ENCODE measurements at places on chromosomes 12 and 14. TPM values are rescaled to one million over a fixed set of nuclear protein-coding genes. Genes with fewer than 3 reads are reported as not detected.

DTX1 gene
- 0.26 TPM for total RNA-seq

CCDC88C gene
- total RNA-seq, result 0.17 TPM

DPY19L2 gene
- 4.4 TPM for total RNA-seq

IL31 gene
- total RNA-seq, result not detected

- DNase-seq, result no peak
- peaks cover 2% of the 10 kb centered on the region for H3K4me1 ChIP-seq
- no peak overlapping the region for H3K4me3 ChIP-seq
Observed at GRCh38 chr12:3204143-3204542, 127.0 kb downstream of the TSPAN9 start.

DNA sequence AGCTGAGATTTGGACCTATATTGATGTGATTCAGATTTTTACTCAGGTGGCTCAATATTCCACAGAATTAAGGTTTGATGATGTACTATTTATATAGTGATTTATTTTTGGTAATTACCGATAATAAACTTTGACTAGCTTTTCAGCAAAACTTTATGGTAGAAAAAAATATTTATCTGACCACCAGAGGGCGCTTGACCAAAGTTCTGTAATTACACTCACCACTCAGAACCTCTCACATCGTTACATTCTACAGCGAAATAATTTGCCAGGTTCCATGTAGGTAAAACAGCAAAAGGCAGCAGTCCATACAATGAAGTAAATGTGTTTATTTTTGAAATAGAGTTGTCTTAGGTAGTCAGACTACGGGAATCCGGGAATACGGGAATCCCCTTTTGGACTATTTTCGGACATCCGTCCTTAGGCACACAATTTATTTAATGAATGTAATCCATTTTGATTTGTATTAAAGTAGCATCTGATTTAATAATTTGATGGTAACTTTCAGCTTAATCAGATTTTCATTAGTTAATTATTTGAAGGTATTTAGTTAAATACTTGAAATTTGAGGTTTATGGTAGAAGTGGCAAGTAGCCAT lies 143.0 kb upstream of the DDHD1 start:
- no peak overlapping the region for H3K27ac ChIP-seq
- no peaks in the 10 kb centered on the region for H3K27me3 ChIP-seq
- no peaks in the 10 kb centered on the region for H3K36me3 ChIP-seq
- DNase-seq, result peak; percentile 37

DNA sequence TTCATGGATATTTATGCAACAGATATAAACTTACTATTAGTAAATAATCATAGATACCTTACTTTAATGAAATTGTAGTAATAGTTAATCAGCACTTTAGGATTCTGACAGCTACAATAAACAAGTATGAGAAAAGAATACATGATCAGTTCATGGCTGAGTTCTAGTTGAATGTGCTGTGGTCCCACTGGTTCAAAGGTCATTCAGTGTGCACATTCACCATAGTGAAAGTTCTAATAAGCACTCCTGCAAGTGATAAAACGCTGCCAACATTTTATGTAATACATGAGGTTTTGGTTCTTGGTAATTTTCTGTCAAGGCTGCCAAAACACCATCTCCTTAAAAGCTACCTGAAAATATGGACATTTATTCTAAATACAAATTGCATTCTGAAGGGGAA lies 92.6 kb downstream of the NUMB start:
- no peak overlapping the region for H3K4me3 ChIP-seq
- no peak overlapping the region for H3K27ac ChIP-seq
- H3K27me3 ChIP-seq, result no peaks in the 10 kb centered on the region

GRCh38 chr14:93103392-93104080 lies 12.2 kb downstream of the ITPK1 start:
- no peak for DNase-seq
- no peaks in the 10 kb centered on the region for H3K4me1 ChIP-seq
- no peak overlapping the region for H3K4me3 ChIP-seq
- H3K27ac ChIP-seq, result no peak overlapping the region
- H3K36me3 ChIP-seq, result no peaks in the 10 kb centered on the region

DNA sequence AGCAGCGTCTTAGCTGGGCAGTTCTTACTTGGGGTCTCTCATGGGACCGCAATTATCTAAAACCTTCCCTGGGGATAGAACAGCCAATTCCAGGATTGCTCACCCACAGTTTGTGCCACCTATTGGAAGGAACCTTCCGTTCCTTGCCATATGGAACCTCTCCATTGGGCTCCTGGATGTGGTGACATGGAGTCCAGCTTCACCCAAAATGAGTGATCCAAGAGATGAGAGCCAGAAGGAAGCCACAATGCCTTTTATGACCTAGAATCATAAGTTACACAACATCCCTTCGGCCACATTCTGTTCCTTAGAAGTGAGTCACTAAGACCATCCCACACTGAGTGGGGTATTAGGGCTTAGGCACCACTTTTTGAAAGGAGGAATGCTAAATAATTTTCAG lies 164.4 kb downstream of the FBXL14 start:
- H3K36me3 ChIP-seq, result no peaks in the 10 kb centered on the region
- no peaks in the 10 kb centered on the region for H3K27me3 ChIP-seq
- H3K27ac ChIP-seq, result no peak overlapping the region

DNA sequence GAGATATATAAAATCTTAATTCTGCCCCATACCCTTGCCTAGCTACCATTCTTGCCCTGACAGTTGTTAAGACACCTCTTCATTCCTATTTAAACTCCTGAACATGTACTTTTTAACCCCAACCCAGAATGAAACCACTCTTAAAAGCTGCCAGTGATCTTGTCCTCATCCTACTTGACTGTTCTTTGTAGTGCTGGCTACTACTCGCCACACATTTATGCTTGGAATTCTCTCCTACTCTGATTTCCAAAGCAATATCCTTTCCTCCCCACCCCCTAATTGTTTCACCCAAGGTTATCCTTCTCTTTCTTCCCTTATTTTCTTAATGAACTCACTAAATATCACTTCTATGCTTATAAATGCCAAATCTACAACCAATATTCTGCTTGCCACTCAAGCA lies 4.1 kb downstream of the NFYB start:
- peaks cover 18% of the 10 kb centered on the region for H3K4me1 ChIP-seq
- peaks cover 7% of the 10 kb centered on the region for H3K36me3 ChIP-seq
- no peaks in the 10 kb centered on the region for H3K27me3 ChIP-seq
- H3K27ac ChIP-seq, result no peak overlapping the region
- no peak overlapping the region for H3K4me3 ChIP-seq

GRCh38 chr12:56941299-56942017 lies 7.2 kb upstream of the SDR9C7 start:
- no peak overlapping the region for H3K4me3 ChIP-seq
- H3K36me3 ChIP-seq, result no peaks in the 10 kb centered on the region
- peaks cover 2% of the 10 kb centered on the region for H3K4me1 ChIP-seq
- DNase-seq, result peak; percentile 66
- H3K27ac ChIP-seq, result no peak overlapping the region
- H3K27me3 ChIP-seq, result peaks cover 4% of the 10 kb centered on the region

DNA sequence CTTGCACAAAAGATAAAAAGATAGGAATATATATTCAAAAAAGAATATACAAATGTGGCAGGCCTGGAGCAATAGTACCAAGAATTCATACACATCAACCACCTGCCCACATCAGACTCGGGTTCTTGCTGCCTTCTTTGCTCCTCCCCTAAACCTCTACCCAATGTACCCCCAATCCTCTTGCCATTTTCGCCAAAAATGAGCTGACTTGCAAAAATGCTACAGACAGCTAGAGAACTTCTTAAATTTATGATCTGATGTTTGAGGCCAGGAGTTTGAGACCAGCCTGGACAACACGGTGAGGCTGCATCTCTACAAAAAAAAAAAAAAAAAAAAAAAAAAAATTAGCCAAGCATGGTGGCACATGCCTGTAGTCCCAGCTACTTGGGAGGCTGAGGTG lies 42.9 kb upstream of the SAV1 start:
- no peak overlapping the region for H3K4me3 ChIP-seq
- H3K27me3 ChIP-seq, result no peaks in the 10 kb centered on the region
- no peak overlapping the region for H3K27ac ChIP-seq
- no peak for DNase-seq

GRCh38 chr14:37340353-37340752 lies 142.6 kb downstream of the MIPOL1 start:
- no peak overlapping the region for H3K27ac ChIP-seq
- no peaks in the 10 kb centered on the region for H3K27me3 ChIP-seq
- H3K4me3 ChIP-seq, result no peak overlapping the region
- H3K36me3 ChIP-seq, result no peaks in the 10 kb centered on the region
- DNase-seq, result no peak

DNA sequence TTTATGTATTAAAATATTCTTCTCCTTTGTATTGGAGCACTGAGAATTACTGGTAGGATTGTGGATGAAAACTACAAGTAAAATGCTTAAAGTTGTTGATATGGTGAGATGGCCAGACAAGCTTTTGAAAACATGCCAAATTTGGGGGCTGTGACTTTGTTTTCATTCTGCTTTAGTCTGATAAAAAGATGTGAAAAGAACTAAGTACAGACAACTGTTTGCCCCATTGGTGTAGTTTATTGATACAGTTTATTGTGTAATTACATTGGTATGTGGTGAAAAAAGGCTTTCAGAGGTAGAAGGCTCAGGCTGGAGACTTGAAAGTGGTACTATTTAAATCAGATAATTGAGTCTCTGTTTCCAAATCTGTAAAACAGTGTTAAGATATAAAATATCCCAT lies 746.8 kb downstream of the DIO2 start:
- DNase-seq, result no peak
- no peaks in the 10 kb centered on the region for H3K4me1 ChIP-seq
- no peaks in the 10 kb centered on the region for H3K36me3 ChIP-seq
- H3K4me3 ChIP-seq, result no peak overlapping the region
- H3K27me3 ChIP-seq, result no peaks in the 10 kb centered on the region
- H3K27ac ChIP-seq, result no peak overlapping the region

- peaks cover 36% of the 10 kb centered on the region for H3K4me1 ChIP-seq
- H3K27me3 ChIP-seq, result no peaks in the 10 kb centered on the region
- H3K27ac ChIP-seq, result peak within 1 kb of the TSS; percentile 88
- peak; percentile 87 for DNase-seq
- peak within 1 kb of the TSS; percentile 91 for H3K4me3 ChIP-seq
Observed at GRCh38 chr12:47819896-47820630, at the start of gene HDAC7. HDAC7 (minus strand) TSS chr12:47819903; CDS start chr12:47819785, 118 bp downstream.
